PC-3 (cell line): ENCODE measurements at places on chromosomes 5 and 9.
A peak's percentile ranks its signal among the peaks of the same experiment; 100 is the strongest.

- no peak for DNase-seq
These were observed 11.0 kb upstream of the IRF1 start for GRCh38 chr5:132501629-132501956.

- no peak for DNase-seq
These were observed 424.1 kb upstream of the CD180 start for GRCh38 chr5:67620424-67621397.

GRCh38 chr5:158465086-158465972 is 606.4 kb upstream of the CLINT1 start:
- DNase-seq, result no peak

DNA sequence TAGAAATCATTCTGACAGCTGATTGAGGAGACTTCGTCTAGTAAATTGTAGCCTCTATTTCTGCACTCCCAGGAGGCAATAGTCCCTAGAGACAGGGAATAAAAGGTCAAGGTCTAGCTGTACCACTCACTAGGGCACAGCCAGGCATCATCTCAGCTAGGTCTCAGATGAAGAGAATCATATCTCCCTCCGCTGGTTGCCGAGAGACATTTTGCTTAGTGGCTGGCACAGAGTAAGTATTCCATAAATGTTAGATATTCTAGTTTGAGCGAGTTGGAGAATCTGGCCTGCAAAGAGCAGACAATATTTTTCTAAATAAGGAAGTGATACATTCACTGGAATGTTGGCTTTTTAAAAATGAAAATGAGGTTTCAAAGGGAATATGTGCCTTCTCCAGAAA is 180.4 kb upstream of the ACTBL2 start:
- no peak for DNase-seq

DNA sequence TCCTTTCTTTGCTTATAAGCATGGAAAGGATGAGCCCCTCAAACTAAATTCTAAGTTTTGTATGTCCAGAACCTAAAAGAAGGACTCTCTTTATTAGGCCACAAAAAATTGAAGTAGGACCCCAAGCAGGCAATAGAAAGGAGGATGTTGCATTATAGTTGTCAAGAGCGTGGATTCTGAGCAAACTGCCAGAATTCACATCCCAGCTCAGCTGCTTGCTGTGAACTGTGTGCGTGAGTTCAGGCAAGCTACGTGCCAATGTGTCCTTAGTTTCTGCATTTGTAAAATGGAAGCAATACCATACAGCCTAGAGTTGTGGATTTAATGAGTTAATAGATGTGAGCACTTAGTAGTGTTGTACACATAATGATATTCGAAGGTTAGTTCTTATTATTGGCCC is 70.6 kb upstream of the SLC44A1 start:
- no peak for DNase-seq

- no peak for DNase-seq
These were observed 414.5 kb downstream of the MAN2A1 start for GRCh38 chr5:110104060-110104725.

DNA sequence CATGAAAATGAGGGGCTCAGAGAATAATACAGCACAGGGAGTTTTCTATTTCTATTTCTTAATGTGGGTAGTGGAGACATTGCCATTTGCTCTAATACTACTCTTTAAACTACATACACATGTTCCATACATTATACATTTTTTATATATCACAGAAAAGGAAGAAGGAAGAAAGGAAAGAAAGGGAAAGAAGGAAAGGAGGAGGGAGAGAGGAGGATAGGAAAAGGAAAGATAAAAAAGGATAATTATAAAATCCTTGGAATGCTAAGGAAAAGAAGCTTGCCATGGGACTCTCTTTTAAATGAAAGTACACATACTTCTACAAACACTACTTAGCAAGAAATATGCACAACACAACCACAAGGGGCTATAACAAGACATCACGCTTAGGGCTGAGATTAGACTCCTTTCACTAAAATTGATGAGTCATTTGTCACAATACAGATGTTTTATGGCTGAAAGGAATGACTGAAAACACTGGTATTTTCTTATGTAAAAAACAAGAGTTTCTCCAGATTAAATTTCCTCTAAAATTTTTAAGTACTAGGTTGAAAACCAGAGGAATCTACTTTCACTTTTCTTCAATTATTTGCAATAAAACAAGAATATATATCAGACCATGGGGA is 219.8 kb downstream of the ARL15 start:
- DNase-seq, result peak; percentile 23

DNA sequence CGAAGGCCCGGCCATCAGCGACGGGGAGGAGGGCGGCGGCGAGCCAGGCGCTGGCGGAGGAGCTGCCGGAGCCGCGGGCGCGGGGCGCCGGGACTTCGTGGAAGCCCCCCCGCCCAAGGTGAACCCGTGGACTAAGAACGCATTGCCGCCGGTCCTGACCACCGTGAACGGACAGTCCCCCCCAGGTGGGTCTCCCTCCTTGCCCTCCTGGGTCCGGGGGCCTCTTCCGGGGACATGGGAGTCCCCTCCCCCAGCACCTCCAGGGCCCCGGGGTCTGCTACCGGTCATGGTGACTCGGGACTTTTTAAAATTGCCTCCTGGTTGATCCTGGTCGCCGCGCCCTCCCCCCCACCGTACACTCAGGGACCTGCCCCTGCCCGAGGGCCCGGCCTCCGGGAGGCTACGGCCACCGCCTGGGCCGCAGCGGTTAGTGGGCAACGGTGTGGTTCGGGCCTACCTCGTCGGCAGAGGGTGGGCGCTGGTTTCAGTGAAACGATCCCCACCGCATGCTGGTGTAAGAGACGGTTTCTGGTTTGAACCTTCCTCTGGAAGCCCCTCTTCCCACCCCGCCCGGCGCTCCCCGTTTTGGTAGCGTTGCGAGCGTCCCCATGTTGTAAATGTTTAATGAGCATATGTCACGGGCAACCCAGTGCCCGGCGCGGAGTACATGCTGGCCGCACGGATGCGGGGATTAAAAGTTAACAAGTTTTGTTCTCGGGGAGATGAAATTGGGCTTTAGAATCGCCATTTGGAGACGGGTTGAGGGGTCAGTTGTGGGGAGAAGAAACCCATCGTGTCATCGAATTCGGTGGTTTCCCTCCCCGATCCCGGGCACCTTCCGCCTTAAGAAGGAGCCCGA is 1.1 kb downstream of the LARP1 start:
- no peak for DNase-seq

DNA sequence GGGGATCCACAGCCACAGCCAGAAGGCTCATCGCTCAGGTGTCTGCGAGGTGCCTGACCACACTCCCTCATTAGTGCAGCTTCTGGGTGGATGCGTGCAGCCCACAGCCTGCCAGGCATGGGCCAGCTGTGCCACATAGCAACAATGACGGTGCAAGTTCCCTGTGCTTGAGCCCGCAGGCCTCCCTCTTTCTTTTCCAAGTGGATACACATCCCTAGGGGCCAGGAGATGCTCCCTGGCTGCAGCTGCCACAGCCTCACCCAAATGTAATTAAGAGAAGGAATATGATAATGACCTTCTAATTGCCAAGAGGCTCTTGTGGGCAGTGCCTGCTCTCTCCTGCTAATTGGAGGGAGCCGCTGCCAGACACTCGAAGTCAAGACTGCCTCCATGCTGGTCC is 116.0 kb upstream of the PPP1R26 start:
- no peak for DNase-seq

DNA sequence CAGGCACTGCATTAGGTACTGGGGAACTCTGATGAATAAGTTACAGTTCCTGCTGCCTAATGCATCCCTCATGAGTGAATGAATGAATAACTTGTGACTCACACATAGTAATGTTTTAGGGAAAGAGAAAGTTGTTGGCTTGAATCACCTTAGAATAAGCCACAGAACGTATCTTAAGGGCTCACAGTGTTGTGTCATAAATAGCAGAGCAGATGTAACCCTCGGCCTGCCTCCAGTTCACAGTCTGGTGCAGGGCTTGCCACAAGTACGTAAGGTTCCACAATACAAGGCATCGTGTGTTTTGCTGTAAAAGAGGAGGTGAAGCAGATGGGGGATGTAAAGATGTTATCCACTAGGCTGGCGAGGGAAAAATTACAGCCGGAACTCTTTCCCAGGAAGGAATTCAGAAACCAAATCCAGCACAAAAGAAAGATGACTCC is 218.7 kb downstream of the TRPM3 start:
- DNase-seq, result peak; percentile 78

- peak; percentile 88 for DNase-seq
These were observed 11.1 kb upstream of the SHOC1 start for GRCh38 chr9:111805830-111806241.

- no peak for DNase-seq
These were observed 39.7 kb downstream of the PLPP7 start for GRCh38 chr9:131329241-131329641.

DNA sequence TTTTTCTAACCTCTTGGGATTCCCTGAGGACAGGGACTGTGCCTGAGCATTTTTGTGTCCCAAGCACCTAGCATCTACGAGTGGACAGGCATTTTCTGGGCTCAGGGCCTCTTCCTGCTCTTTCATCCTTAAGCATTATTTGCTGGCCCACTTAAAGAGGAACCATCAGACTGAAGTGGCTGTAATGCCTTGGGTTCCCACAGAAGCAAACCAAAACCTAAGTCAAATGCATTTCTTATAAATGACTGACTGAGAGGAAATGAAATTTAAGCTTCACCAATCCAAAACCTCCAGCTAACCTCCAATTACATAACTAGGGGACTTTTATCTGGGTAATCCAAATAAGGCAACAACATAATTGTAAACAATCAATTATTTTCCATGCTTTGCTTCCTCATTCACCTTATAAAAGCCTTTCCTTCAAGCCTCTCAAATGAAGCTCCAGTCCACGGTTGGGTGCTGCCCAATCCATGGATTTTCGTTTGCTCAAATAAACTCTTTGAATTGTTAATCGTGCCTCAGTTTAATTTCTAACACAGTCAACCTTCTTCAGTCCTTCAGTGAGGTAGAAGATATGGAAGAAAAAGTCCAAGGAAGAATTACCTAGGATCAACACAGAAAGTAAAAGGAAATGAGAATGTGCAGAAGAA is 25.3 kb upstream of the SLC31A2 start:
- no peak for DNase-seq

GRCh38 chr5:58938563-58939424 is 355.9 kb downstream of the RAB3C start:
- DNase-seq, result no peak

- DNase-seq, result peak; percentile 76
These were observed 25.2 kb downstream of the SLC28A3 start for GRCh38 chr9:84315278-84315877.

GRCh38 chr9:27451207-27451797 is 72.8 kb upstream of the IFNK start:
- no peak for DNase-seq

GRCh38 chr5:3139499-3139931 is 388.0 kb upstream of the IRX2 start:
- DNase-seq, result no peak

DNA sequence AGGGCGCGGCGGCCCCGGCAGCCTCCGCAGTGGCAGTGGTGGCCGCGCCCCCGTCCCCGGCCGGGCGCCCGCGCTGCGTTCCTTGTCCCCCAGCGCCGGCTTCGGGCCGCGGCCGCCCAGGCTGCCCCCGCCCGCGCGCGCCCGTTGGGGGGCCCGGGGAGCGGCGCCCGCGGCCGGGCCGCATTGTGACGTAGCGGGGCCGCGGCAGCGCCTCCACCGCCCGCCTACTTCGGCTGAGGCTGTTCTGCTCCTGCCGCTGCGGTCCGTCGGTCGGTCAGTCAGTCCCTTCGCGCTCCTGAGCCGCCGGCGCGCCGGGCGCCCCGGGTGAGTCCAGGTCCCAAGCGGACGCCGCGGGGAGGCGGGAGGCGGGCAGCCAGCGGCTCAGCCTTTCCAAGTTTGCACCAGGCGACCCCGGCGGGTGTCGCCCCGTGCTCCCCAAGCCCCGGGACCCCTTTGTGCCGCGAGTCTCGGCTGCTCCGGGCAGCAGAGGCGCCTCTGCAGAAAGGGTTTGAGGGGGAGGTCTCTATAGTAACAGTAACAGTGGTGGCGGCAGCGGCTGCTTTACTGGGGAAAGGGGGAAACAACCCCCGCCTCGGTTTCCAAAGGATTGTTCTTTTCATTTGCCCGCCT is at the start of gene SNCAIP:
Gene SNCAIP, plus strand, starts transcription at position 277 of the 630 bp plus-strand sequence. CDS start 78,898 bp downstream, outside the sequence.
- peak; percentile 5 for DNase-seq

GRCh38 chr5:106374956-106375355 is 1295.8 kb downstream of the EFNA5 start:
- no peak for DNase-seq

- no peak for DNase-seq
These were observed 33.7 kb downstream of the PTGES start for GRCh38 chr9:129719135-129719534.

GRCh38 chr9:130857864-130858738 is 23.0 kb downstream of the ABL1 start:
- peak; percentile 15 for DNase-seq

DNA sequence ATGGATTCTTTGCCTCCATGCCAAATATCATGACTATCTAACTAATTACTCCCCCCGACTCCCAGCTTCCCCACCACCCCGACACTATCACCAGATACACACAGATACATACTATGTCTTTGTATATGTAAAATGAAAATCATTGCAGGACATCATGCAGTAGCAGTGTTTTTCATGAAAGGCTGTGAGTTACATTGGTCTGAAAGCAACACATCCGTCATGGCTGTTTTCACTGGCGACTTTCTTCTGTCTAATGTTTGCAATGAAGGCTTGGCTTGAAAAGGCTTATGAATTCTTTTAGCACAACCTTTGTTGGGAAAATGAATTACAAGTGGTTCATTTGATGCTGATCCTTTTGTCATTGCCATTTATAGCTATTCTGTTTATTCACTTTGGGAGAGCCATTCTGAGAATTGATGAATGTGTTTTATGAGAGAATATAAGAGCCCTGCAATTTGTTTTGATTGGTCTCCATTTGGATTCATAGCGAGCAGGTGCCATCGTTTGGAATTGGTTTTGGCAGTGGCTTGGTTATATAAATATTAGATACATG is 103.4 kb downstream of the PIP5K1B start:
- DNase-seq, result no peak

- DNase-seq, result no peak
These were observed 216.9 kb downstream of the TTLL11 start for GRCh38 chr9:121876255-121876654.

DNA sequence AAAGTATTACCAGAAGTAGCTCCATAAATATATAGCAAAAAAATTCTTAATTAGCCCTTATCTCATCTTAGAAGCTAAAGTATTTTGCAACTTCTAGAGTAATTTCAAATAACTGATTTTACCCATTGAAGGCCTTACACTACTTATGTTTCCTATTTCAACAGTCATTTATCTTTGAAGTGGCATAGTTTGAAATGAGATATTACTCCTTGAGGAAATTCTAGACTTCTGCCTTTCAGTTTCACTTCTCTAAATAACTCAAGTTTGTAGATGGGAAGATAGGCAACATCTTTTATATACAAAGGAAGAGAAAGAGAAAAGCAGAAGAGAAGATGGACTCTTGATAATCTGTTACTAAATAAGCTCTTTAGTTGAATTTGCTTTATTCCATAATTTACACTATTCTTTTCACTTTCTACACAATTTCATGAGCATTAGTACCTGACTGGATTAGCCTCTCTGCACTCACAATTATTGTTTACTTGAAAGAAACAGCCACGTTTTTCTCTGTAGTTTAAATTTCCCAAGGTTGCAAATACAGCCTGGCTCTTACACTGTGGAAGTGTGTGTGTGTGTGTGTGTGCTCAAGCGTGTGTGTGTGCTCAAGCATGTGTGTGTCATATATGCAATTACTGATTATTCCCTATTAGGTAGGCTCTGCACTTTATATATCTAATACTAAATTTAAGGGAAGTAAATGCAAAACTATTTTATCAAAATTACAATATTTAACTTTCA is 60.6 kb upstream of the EMB start:
- no peak for DNase-seq
